ENCODE measurements at places on chromosomes 12 and 14. TPM values are rescaled to one million over a fixed set of nuclear protein-coding genes. Genes with fewer than 3 reads are reported as not detected.

The RNASE13 gene
- not detected for total RNA-seq

The PRPF40B gene
- total RNA-seq = 12.4 TPM

The CCDC88C gene
- 0.87 TPM for total RNA-seq

The PTCSC3 gene
- not detected for total RNA-seq

The CLEC9A gene
- total RNA-seq = not detected

The AKAP5 gene
- 0.44 TPM for total RNA-seq

The ENDOU gene
- under 0.01 TPM for total RNA-seq

The CIDEB gene
- total RNA-seq = 2.9 TPM

The RTL1 gene
- under 0.01 TPM for total RNA-seq

The GPR84 gene
- total RNA-seq = not detected

The LRRC10 gene
- not detected for total RNA-seq

The KCNK10 gene
- not detected for total RNA-seq
